Stimulated activated CD4-positive, alpha-beta T cell treated with anti-CD3 and anti-CD28 coated beads, Interleukin-2, amount 100 ng/mL, for 4 hours (primary cell): ENCODE measurements at places on chromosomes 5 and 9.
A peak's percentile ranks its signal among the peaks of the same experiment; 100 is the strongest.

- no peak for DNase-seq
Observed at GRCh38 chr5:140108093-140109017, 5.6 kb upstream of the PURA start.

GRCh38 chr9:128152133-128153059 lies 3.1 kb downstream of the LCN2 start:
- DNase-seq = no peak

DNA sequence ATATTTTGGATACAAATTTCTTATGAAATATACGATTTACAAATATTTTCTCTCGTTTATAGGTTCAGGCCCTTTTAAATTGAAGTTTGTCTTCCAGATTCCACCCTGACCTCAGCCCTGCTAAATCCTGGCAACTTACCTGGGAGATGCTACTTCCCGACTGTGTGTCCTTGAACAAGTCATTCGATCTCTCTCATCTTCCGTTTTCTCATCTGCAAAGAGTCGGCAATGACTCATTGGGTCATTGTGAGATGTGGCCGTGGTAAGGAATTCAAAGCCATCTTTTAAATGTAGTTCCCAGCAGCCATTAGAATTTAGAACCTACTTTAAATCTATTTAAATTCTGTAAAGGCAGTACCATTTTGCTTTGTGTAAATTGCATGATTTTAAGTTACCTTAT lies 72.5 kb downstream of the LHX2 start:
- DNase-seq = no peak

DNA sequence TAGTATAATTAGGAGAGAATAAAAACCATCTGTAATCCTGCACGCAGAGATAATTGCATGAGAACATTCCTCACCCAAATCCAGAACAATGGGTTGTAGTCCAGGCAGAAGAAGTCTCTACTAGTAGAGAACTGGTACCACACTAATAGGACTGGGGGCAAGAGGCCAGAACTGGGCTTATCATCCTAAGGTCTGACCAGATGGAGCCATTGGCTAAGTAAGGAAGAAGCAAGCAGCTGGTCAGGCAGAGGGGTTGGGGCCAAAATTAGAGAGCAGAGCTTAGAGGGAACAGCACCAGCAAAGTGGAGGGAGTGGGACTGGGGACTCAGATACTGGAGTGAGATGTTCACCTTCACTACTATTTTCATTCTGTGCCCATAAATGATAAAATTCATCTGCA lies 35.4 kb upstream of the MAP1B start:
- DNase-seq = no peak

GRCh38 chr9:81480828-81481604 lies 208.3 kb downstream of the TLE1 start:
- no peak for DNase-seq

- DNase-seq = no peak
Observed at GRCh38 chr9:133484671-133485437, 6.0 kb upstream of the SLC2A6 start.

GRCh38 chr9:127930231-127931091 lies at the start of gene PIP5KL1:
Gene PIP5KL1 (minus strand): TSS chr9:127930777. CDS start chr9:127930752, 25 bp downstream.
- DNase-seq = peak; percentile 41

- no peak for DNase-seq
Observed at GRCh38 chr5:109476292-109476691, 66.5 kb upstream of the PJA2 start.

DNA sequence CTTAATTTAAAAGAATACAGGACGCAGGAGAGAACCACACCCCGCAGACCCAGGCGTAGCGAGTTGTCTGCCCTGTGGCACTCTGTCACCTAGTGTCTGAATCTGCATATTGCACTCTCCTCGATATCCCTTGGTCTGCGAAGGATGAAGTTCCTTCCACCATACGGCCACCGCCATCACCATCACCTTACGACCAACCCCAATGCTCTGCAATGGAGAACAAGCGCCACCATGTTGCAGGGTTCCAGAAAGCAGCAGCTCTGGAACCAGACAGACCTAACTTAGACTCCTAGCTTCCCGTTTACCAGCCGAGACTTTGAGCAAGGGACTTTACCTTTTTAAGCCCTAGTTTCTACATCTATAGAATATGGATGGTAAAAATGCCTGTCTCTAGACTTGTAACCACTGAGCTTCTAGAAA lies 77.4 kb upstream of the DMRT1 start:
- no peak for DNase-seq

GRCh38 chr5:72018143-72018803 lies 89.0 kb upstream of the MAP1B start:
- peak; percentile 30 for DNase-seq

DNA sequence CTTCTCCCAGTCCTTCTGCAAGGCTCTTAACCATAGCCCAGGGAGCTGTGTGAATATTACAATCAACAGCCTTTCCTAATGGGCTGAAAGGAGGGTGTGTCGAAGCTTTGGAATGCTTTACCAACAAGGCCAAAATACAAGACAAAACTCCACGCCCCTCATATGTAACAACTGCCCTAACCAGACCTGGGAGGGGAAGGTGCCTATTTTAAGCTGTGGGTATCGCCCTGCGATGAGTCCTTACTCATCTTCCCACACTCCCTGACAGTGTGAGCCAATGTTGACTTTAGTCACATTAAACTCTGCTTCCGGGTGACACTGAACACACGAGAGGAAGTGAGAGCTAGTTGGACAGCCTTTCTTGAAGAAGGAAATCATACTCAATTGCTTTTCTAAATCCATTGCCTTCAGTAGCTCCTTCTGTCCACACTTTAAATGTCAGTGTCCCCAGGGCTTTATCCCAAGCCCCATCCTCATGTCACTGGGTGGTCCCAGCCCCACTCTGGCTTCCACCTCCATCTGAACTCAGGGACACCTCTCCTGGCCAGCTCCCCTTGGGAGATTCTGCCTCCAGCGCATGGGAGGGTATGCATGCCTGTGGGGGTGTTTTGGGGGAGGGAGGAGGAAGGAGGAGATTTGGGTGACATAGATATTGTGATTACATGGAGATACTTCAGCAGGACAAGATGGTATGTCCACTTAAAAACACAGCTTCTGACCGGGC lies 6.5 kb upstream of the TBC1D9B start:
- no peak for DNase-seq

- DNase-seq = no peak
Observed at GRCh38 chr5:6522923-6523322, 74.3 kb downstream of the UBE2QL1 start.

GRCh38 chr5:149060325-149060724 lies 2.5 kb downstream of the SH3TC2 start:
- DNase-seq = no peak

GRCh38 chr5:164672931-164673694 lies 1167.7 kb downstream of the MAT2B start:
- no peak for DNase-seq

- no peak for DNase-seq
Observed at GRCh38 chr9:117303643-117304230, 111.1 kb downstream of the ASTN2 start.

- DNase-seq = no peak
Observed at GRCh38 chr9:129500161-129500862, 120.6 kb downstream of the C9orf50 start.

DNA sequence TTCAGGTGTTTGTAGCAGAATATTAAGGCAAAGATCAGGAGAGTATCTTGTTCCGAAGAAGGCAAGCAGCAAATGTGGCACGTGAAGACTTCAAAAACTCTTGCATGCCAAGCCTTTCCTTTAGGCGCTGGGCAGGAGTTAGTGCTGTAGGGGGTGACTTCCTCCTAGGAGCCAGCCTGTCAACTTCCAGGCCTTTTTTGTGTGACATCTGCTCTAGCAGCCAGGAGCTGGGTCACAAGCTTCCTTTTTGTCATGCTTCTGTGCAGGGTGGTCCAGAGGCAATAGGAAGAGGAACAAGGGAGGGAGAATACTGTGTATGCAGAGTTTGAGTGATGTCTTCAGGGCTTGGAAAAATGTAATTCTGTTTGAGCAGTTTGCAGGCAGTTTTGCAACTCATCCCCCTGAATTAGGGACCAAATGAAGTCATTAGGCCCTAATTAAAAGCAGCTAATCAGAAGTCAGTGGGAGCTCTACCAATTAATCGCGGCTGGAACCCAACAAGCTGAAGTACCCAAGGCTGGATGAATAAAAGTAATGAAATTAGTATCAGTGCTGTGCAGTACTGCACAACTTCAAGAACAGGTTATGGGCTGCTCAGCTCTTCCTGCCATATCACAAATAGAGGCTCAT lies 53.5 kb downstream of the TLR4 start:
- DNase-seq = no peak

DNA sequence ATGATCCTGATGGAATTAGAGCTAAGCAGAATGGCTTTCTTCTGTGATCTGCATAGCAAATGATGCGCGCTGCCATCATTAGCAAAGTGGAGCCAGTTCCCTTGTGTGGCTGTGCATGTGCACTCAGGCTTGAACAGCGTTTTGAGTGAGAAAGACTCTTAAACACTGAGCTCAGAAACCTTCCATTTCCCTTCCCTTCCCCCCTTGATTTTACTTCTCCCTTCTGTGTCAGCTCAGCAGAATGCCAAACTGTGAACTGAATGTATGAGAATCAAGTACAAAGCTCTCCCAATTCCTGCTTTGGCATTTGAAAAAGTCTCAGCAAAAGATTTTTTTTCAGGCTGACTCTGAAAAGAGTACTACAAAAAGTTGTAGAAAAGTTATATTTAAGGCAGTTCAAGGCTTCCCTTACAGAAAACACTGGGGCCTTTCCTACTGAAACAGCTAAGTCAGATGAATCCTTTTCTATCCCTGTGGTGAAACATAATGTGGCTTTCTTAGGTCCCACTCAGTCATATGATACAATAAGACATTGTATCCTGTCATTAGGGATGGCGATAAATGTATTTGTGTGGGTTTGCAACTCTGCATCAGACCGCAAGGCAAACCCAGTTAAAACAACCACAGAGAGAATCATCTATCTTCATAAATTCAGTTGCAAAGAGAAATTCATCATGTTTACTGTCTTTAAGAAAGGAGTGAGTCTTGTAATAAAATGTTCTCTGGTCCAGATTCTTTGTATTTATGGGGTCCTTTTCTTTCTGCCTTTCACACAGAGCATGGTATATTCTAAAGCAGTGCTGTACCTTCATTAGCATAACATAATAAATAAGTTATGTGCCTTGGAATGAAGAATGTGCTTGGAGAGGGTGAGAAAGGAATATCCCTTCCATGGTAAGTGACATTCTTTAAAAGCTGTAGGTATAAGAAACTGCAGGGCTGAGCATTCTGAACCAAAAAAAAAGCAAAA lies 222.6 kb downstream of the CAAP1 start:
- no peak for DNase-seq

DNA sequence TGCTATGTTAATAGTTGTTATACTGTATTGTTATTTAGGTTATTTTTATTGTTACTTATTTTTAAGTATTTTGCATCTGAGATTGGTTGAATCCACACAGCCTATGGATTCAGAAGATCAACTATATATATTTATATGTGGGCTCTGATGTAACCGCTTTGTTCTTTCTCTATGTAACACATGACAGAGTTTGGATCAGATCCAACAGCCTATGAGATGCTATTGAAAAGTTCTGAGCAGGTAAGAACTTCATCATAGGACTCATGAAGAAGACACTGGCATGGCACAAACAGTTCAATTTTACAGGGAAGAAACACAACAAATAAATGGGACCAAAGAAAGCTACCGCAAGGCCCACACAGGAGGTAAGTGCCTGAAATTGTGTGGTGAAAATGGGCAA lies 93.4 kb downstream of the GNAQ start:
- no peak for DNase-seq

- no peak for DNase-seq
Observed at GRCh38 chr5:52811067-52811749, 23.5 kb downstream of the ITGA1 start.

GRCh38 chr9:91297306-91297705 lies 64.4 kb downstream of the AUH start:
- no peak for DNase-seq

DNA sequence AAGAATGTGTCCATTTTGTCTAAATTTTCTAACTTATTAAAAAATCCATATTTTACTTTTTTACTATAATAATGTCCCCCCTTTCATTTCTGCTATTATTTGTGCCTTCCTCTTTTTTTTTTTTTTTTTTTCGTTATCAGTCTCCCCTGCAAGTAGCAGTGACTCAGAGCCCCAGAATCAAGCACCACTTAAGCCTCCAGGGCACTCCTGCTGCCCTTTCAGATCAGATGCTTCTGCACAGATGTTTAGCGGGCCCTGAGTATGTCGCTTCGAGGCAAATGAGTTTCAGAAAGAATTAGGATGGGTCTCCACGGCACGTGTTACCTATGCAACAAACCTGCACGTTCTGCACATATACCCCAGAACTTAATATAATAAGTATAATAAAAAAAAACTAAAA lies 11.7 kb downstream of the MED7 start:
- no peak for DNase-seq

- no peak for DNase-seq
Observed at GRCh38 chr9:113998525-113999255, 79.4 kb downstream of the AMBP start.

GRCh38 chr5:165457859-165458481 lies 1952.6 kb downstream of the MAT2B start:
- DNase-seq = no peak
